Stomach (tissue), 19 donors: ENCODE measurements at places on chromosomes 2 and 18.

DNA sequence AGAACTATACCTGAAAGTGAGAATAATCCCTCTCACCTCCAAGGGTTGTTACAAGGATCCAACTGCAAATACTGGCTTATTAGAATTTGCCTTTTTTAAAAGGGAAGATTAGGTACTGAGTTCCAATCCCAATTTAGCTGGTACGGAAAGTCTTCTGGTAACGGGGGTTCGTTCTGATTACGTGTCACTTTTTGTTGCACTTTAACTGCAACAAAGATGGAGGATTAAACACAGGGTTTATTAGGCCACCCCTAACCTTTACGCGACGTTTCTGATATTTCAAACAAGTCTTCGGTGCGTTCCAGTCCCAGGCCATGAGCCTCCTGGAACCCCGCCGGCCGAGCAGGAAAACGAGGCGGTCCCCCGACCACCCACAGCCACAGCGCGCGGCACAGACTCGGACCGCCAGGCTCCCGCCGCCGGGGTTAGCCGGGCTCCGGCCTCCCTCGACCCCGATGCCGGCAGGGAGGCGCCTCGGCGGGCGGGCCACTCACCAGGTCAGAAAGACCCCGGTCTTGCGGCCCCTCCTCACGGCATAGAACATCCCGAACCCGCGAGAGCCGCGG, 411 bp downstream of the RNASEH1 start:
- no peak for DNase-seq

DNA sequence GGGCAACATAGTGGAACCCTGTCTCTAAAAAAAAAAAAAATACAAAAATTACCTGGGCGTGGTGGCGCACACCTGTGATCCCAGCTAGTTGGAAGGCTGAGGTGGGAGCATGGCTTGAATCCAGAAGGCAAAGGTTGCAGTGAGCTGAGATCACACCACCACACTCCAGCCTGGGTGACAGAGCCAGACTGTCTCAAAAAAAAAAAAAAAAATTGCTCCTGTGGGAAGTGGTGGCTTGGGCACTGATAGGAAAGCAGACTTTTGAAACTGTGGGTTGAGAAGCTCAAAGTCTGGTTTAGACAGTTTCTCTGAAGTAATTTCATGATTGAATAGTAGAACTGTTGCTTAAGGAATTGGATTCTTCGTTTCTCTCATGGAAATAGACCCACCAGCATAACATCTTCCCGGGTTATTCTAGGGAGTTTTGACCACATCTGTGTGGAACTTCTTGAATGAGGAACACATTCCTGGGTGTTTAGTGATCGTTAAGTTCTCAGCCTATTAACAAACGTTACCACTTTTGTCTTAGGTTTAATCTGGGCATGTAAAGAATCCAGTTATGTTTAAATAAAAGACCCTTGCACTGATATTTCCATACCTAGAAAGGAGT, 33.5 kb downstream of the GRHL1 start:
- no peak for DNase-seq

- no peak for DNase-seq
Measured at GRCh38 chr18:50327983-50328382, 40.5 kb upstream of the CXXC1 start.

GRCh38 chr2:135985826-135986393, 484 bp upstream of the DARS1 start:
- DNase-seq: no peak

- no peak for DNase-seq
Measured at GRCh38 chr2:152781175-152781574, 62.8 kb downstream of the ARL6IP6 start.

DNA sequence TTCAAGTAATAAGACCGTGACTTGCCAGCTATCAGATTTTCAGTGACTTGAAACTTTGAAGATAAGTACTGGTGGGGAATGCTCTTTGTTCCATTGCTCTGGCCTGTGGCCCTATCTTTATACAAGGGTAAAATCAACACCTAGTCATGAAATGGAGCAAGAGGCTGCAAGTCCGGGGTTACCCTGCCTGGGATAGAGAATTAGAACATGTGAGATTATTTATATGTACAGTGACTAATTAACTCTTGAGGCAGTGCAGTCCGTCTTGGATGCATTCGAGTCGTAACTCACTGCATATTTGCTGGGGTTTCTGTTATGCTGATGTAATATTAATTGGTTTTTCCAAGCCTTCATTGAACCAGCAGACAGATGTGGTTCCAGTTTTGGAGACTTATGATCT, 105.8 kb upstream of the LYPD6 start:
- DNase-seq: peak; percentile 46

- DNase-seq: no peak
Measured at GRCh38 chr2:161578998-161579397, 45.2 kb upstream of the SLC4A10 start.

DNA sequence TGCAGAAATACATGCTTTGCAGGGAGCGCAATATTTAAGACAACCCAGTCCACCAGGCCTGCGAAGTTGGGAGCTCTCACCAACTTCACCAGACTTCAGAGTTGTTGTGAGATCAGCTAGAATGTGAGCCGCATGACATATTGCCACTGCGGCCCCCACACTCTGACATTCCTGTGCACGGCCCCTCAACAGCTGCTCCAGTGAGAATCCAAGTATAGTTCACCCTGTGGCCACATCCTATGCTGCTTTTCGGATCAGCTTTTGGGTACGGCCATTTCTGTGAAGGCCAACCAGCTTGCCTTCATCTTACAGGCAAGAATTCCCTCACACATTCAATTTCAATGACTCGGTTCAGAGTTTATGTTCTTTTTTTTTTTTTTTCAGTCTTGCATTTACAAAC, 177.8 kb downstream of the SOX11 start:
- DNase-seq: no peak

- DNase-seq: no peak
Measured at GRCh38 chr18:76314496-76314895, 180.5 kb downstream of the ZNF516 start.
